ENCODE measurements at places on chromosomes 2 and 18. TPM values are rescaled to one million over a fixed set of nuclear protein-coding genes. Genes with fewer than 3 reads are reported as not detected.
A peak's percentile ranks its signal among the peaks of the same experiment; 100 is the strongest.

DNA sequence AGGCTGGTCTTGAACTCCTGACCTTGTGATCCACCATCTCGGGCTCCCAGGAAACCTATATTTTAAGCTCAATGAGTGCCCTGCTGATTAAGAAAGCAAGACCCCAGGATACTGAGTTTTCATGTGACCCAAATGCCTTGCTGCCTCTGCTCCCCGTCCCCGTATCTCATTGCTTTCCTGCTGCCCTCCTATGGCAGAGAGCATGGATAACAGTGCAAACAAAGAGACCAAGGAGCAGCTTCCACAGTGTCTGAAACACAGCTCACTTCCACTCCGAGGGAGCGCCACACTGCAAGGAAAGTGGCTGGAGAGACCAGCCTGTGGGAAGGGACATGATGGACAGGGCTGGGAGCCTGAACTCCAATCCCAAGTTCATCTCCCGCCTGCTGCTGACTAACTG lies 246.8 kb downstream of the TMEM182 start:
- no peak for DNase-seq
- no peaks in the 10 kb centered on the region for H3K36me3 ChIP-seq
- no peaks in the 10 kb centered on the region for H3K27me3 ChIP-seq
- no peak overlapping the region for H3K4me3 ChIP-seq
- no peaks in the 10 kb centered on the region for H3K4me1 ChIP-seq
- H3K27ac ChIP-seq = no peak overlapping the region

DNA sequence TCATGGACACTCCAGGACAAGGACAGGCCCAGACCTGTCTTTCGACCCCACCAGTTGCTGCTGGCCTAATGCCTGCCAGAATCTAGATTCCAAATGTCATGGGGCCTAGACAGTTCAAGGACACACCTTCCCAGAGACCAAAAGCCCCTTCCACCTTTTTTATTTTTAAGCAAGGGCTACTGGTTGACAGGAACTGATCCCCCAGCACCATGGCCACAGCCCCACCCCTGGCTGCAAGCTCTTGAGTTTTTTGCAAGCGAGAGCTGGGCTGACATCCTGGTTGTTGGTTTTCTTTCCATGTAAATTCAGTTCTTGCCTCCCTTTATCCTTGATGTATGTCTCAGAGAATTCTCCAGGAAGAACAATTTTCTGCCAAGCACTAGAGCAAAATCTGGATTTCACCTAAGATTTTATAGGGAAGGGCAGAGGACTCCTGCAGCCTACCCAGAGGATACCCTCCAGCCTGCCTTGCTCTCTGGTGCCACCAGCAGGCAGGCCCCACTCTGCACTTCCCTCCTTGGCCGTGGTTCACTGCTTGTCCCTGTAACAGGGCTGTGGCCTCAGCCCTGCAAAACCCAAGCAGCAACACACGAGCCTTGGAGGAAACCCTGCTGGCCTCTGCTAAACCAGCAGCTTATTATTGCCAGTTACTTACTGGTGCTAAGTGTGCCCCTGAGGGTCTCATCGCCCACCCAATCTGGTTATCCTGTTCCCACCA lies 97.7 kb downstream of the TWIST2 start:
- no peak overlapping the region for H3K4me3 ChIP-seq
- no peaks in the 10 kb centered on the region for H3K27me3 ChIP-seq
- H3K27ac ChIP-seq = no peak overlapping the region
- DNase-seq = peak; percentile 23
- peaks cover 9% of the 10 kb centered on the region for H3K4me1 ChIP-seq

GRCh38 chr2:176082824-176083751 lies 674 bp downstream of the EVX2 start:
- no peak overlapping the region for H3K4me3 ChIP-seq
- no peak for DNase-seq
- H3K4me1 ChIP-seq = peaks cover 17% of the 10 kb centered on the region
- no peak overlapping the region for H3K27ac ChIP-seq

GRCh38 chr2:10795508-10796046 lies 17.0 kb downstream of the PDIA6 start:
- H3K27me3 ChIP-seq = no peaks in the 10 kb centered on the region
- H3K27ac ChIP-seq = peak overlapping the region; percentile 26
- no peak overlapping the region for H3K4me3 ChIP-seq

GRCh38 chr2:179861416-179862067 lies at the start of gene ZNF385B:
Gene ZNF385B, minus strand, starts transcription at chr2:179861612.
- no peak for DNase-seq
- peaks cover 33% of the 10 kb centered on the region for H3K27me3 ChIP-seq
- peak within 1 kb of the TSS; percentile 19 for H3K4me3 ChIP-seq
- no peaks in the 10 kb centered on the region for H3K36me3 ChIP-seq

DNA sequence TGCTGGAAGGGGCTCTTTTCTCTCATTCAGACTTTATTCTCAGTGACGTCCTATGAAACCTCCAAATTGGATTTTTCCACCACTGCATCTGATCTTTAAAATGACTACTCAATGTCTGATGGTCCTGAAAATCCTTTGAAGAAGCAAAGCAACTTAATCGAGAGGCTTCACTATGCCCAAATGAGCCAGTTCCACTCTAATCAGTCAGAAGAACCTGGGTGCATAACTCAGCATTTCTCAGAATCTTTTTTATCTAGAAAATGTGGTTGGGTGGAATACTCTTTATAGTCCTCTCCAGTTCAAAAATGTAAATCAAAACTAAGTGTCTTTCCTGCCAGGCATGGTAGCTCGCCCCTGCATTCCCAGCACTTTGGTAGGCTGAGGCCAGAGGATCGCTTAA lies 60.7 kb downstream of the PRELID3A start:
- no peaks in the 10 kb centered on the region for H3K4me1 ChIP-seq
- no peak overlapping the region for H3K4me3 ChIP-seq
- H3K36me3 ChIP-seq = no peaks in the 10 kb centered on the region
- no peak for DNase-seq

DNA sequence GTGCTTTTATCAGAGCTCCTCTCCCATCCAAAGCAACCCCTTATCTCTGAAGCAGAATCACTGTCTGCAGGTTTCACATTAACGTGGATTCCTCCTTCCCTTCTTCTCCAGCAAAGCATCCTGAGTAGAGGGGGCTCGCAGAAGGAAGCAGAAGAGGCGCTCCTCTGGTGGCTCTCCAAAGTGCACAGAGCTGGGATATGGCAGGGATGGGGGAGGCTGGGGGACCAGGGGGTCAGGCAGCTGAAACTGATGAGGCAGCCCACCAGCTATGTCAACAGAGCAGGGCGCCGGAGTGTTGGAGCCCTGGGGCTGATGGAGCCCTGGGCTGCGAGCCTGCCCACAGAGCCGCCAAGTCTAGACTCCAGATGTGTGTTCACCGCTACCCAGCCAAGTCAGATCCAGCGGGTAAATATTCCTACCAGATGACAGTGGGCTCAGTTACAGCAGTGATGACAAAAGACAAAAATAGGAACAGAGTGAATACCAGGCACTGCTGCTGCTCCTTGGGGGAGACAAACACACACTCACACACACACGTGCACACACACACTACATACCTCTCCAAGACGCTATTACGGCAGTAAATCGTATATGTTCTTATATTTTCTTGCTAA lies 678.3 kb upstream of the ID2 start:
- H3K27me3 ChIP-seq = no peaks in the 10 kb centered on the region
- no peaks in the 10 kb centered on the region for H3K36me3 ChIP-seq
- no peak overlapping the region for H3K4me3 ChIP-seq
- no peak overlapping the region for H3K27ac ChIP-seq
- DNase-seq = no peak
- H3K4me1 ChIP-seq = no peaks in the 10 kb centered on the region

GRCh38 chr18:48683197-48683596 lies 144.4 kb downstream of the CTIF start:
- H3K4me3 ChIP-seq = no peak overlapping the region
- no peaks in the 10 kb centered on the region for H3K27me3 ChIP-seq
- H3K36me3 ChIP-seq = no peaks in the 10 kb centered on the region
- no peak overlapping the region for H3K27ac ChIP-seq
- DNase-seq = no peak

- H3K4me3 ChIP-seq = no peak overlapping the region
- DNase-seq = no peak
- H3K36me3 ChIP-seq = no peaks in the 10 kb centered on the region
- no peaks in the 10 kb centered on the region for H3K27me3 ChIP-seq
Measured at GRCh38 chr18:53426666-53427184, 797.7 kb downstream of the MBD2 start.

- no peaks in the 10 kb centered on the region for H3K4me1 ChIP-seq
- no peak overlapping the region for H3K27ac ChIP-seq
Measured at GRCh38 chr2:83595926-83596325, 863.2 kb downstream of the SUCLG1 start.

- H3K4me3 ChIP-seq = no peak overlapping the region
- no peak overlapping the region for H3K27ac ChIP-seq
- H3K36me3 ChIP-seq = no peaks in the 10 kb centered on the region
- H3K4me1 ChIP-seq = no peaks in the 10 kb centered on the region
- H3K27me3 ChIP-seq = peaks cover 9% of the 10 kb centered on the region
- no peak for DNase-seq
Measured at GRCh38 chr2:156147594-156148330, 184.8 kb downstream of the NR4A2 start.

- no peaks in the 10 kb centered on the region for H3K27me3 ChIP-seq
- H3K4me1 ChIP-seq = peaks cover 41% of the 10 kb centered on the region
- no peak for DNase-seq
- H3K4me3 ChIP-seq = no peak overlapping the region
- peaks cover 4% of the 10 kb centered on the region for H3K36me3 ChIP-seq
- no peak overlapping the region for H3K27ac ChIP-seq
Measured at GRCh38 chr2:11742317-11742701, 4.1 kb upstream of the LPIN1 start.

DNA sequence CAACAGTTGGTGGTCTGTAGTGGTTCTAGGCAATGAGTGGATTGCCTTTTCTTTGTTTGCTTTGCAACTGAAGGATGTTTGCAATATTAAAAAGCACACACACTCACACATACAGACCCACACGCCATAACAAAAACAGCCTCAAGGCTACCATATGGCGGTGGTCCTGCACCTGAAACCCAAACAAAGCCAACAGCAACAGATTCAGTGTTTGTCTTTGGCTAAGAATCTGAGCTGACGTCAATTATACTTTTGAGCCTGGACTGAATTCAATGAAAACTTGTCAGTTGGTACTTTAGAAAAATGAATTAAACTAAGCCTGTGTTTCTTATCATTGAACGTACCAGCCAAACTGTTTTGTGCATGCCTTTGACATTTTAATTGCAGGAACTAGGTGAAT lies 65.0 kb upstream of the NYAP2 start:
- no peak overlapping the region for H3K27ac ChIP-seq
- no peaks in the 10 kb centered on the region for H3K4me1 ChIP-seq
- H3K36me3 ChIP-seq = no peaks in the 10 kb centered on the region
- peaks cover 12% of the 10 kb centered on the region for H3K27me3 ChIP-seq
- H3K4me3 ChIP-seq = no peak overlapping the region
- no peak for DNase-seq

DNA sequence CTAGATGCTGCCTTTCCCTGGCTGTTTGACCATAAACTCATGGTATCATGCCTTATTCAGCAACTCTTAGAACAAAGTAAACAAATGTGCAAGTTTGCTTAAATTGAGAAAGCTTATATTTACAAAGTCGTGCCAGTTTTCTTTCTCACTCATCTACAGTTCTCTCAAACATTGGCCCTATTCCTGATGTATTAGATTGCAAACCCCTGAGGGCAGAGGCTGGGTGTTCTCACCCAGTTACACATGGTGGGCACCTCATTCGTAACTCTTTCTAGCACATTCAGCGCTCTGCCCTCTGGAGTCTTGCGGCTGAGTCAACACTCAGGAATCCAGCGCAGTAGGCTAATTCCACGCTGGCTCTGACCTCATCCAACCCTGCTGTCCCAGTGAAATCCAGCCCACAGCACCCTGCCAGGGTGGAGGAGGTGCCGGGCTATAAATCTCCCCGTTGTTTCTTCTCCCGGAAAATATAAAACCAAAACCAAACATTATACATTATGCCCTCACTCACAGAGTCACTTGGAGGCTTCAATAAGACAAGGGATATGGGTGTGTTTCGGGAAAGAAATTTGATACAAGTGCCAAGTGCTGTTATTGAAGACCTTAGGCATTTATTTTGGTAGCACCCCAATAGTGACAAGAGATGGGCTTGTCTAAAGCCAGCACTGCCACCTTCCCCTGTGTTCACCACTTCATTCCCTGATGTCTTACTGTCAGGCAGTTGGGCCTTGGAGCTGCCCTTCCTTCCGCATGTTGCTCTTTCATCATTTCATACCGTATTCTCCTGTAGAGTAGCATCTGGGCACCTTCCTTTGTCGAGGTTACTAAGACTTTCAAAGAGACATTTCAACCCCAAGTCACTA lies 287.4 kb downstream of the PRKCE start:
- H3K36me3 ChIP-seq = no peaks in the 10 kb centered on the region
- H3K27ac ChIP-seq = no peak overlapping the region
- DNase-seq = no peak
- H3K27me3 ChIP-seq = no peaks in the 10 kb centered on the region

DNA sequence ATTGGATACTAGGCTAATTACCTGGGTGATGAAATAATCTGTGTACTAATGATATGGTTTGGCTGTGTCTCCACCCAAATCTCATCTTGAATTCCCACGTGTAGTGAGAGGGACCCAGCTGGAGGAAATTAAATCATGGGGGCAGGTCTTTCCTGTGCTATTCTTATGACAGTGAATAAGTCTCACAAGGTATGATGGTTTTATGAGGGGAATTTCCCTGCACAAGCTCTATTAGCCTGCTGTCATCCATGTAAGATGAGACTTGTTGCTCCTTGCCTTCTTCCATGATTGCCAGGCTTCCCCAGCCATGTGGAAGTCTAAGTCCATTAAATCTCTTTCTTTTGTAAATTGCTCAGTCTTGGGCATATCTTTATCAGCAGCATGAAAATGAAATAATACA lies 394.1 kb upstream of the SYT4 start:
- no peaks in the 10 kb centered on the region for H3K36me3 ChIP-seq
- H3K4me3 ChIP-seq = no peak overlapping the region
- H3K27ac ChIP-seq = no peak overlapping the region
- no peaks in the 10 kb centered on the region for H3K4me1 ChIP-seq
- no peak for DNase-seq
- H3K27me3 ChIP-seq = no peaks in the 10 kb centered on the region

GRCh38 chr2:70686577-70687460 lies 81.2 kb downstream of the ADD2 start:
- H3K27ac ChIP-seq = no peak overlapping the region
- H3K4me3 ChIP-seq = no peak overlapping the region
- peaks cover 2% of the 10 kb centered on the region for H3K36me3 ChIP-seq
- peak; percentile 56 for DNase-seq
- H3K4me1 ChIP-seq = peaks cover 5% of the 10 kb centered on the region
- no peaks in the 10 kb centered on the region for H3K27me3 ChIP-seq

GRCh38 chr2:20963867-20964266 lies 80.0 kb downstream of the APOB start:
- peaks cover 9% of the 10 kb centered on the region for H3K27me3 ChIP-seq
- no peak for DNase-seq
- H3K36me3 ChIP-seq = no peaks in the 10 kb centered on the region
- H3K27ac ChIP-seq = no peak overlapping the region
- no peaks in the 10 kb centered on the region for H3K4me1 ChIP-seq

GRCh38 chr18:35374708-35375107 lies 2.4 kb downstream of the ZNF396 start:
- peaks cover 8% of the 10 kb centered on the region for H3K4me1 ChIP-seq
- H3K27me3 ChIP-seq = no peaks in the 10 kb centered on the region
- no peak overlapping the region for H3K27ac ChIP-seq

GRCh38 chr2:206824087-206824618 lies 58.7 kb downstream of the FASTKD2 start:
- no peak for DNase-seq
- H3K27ac ChIP-seq = no peak overlapping the region
- H3K27me3 ChIP-seq = no peaks in the 10 kb centered on the region
- no peak overlapping the region for H3K4me3 ChIP-seq
- no peaks in the 10 kb centered on the region for H3K4me1 ChIP-seq

Gene EPB41L3
- total RNA-seq = 8.7 TPM

Gene KCNS3
- 0.22 TPM for total RNA-seq

Gene GALNT14
- total RNA-seq = 1.5 TPM

Gene RUFY4
- total RNA-seq = 1.8 TPM

Gene RRM2
- 466 TPM for total RNA-seq

Gene STPG4
- total RNA-seq = 0.27 TPM
